ENCODE measurements at places on chromosomes 11 and 22. TPM values are rescaled to one million over a fixed set of nuclear protein-coding genes. Genes with fewer than 3 reads are reported as not detected.
A peak's percentile ranks its signal among the peaks of the same experiment; 100 is the strongest.

Gene OR4C46
- total RNA-seq = not detected

Gene PGR
- total RNA-seq = not detected

Gene MYH9
- 258 TPM for total RNA-seq

- no peak for DNase-seq
Observed at GRCh38 chr11:79471071-79471844, 30.4 kb upstream of the TENM4 start.

DNA sequence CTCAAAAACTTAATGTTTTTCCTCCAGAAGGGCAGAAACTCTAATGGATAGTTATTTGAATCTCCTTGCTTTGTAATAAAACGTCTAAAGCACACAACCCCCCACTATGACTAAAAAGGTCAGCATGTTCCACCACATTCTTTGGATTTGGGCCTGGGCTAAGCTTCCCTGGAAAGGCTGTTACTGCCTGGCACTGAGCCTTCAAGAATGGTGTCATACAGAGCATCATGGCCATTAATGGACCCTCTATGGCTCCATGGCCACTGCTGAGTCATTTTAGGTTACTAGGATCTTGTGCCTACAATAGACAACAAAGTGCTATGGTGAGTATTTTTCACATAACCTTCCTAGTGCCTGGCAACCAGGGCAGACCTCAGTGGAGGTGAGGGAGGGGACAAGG, 242.6 kb upstream of the FAT3 start:
- DNase-seq = peak; percentile 57

DNA sequence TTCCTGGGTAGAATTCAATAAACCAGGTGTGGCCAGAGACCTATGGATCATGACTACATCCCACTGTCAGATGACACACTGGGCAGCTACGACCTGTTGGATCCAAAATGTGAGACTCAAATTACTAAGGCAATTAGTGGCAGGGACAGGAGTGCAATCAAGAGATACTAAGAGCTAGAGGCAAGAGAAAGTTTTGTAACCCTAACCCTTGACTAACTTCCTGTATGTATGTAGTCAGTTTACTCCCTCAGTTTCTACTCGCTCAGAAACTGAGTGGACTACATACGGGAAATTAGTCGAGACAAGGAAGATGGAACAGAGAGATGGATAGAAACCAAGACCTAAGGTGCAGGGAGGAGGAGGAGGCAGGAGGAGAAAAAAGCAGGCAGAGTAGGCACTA, 2.7 kb downstream of the CYB5R2 start:
- no peak for DNase-seq

Gene OR52I1
- total RNA-seq = not detected

GRCh38 chr22:17566776-17567175, 3.5 kb downstream of the SLC25A18 start:
- no peak for DNase-seq

- DNase-seq = peak; percentile 67
Observed at GRCh38 chr11:12674936-12675696, 895 bp downstream of the TEAD1 start.

GRCh38 chr11:78262691-78263090, 74.0 kb downstream of the USP35 start:
- no peak for DNase-seq

DNA sequence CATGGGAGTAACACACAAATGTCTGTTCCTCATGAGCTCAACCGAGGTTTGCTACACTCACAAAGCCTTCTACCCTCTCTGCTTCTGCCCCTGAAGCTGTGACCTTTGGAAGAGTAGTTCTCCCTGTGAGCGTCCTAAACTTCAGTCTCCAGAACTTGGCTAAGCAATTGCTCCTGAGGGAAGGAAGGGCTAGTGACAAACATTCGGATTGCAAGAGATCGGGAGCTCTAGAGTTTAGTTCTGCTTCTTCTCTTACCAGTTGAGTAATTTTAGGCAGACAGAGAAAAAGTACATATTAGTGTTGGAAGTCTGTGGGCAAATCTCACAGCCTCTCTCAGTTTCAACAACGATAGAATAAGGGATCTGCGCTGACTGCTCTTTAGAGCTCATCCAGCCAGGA, 27.3 kb upstream of the ELF5 start:
- DNase-seq = no peak

- DNase-seq = no peak
Observed at GRCh38 chr22:18999008-18999407, 62.9 kb upstream of the PRODH start.

DNA sequence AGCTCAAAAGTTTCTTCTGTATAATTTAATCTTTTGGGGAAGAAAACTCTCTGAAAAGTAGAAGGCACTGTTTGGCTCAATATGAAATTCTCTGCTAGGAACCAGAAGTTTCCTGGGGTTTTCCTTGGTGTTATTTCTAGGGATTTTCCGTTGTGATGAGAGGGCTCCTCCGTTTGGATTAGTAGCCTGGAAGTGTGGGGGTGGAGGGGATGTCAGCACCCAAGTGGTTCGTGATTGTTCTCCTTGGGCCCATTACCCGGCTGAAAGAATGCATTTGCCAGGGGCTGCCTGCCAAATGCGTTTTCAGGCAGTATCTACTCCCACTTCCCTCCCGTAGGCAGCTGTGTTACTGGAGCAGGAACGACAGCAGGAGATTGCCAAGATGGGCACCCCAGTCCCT, 4.3 kb downstream of the SF3B2 start:
- DNase-seq = no peak

Gene TUBA8
- total RNA-seq = 0.13 TPM

GRCh38 chr11:21415606-21416005, 746.2 kb downstream of the NELL1 start:
- no peak for DNase-seq

DNA sequence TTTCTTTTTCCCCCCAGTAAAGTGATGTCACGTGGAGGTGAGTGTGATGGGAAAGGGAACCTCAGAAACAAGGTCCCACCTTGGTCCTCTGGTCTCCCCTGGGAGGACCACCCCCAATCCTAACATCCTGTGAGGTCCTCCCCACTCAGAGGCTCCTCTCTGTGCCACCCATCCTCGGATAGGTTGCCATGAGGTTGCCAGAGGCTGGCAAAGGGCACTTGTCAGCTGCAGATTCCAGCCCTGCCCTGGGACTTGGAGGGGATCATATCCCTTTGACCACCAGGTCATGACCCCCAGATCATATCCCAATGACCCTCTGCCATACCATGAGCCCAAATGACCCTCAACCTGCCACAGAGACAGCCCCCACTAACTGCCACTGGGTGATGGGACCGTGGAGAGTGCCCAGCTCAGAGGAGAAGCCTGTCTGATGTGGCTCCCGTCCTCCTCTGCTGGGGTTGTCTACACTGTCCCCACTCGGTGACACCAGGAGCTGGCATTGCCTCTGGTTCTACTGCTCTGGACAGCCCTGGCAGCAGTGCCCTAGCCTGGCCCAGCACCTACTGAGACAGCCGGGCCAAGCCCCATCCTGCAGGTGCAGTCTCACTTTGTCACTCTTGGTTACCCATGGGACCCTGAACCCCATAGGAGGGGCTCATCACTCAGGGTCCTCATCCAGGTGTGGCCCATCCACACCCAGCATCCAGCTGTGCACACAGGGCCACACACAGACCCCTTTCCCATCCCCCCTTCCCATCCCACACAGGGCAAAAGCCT, 90.2 kb upstream of the KCNQ1OT1 start:
- DNase-seq = no peak

DNA sequence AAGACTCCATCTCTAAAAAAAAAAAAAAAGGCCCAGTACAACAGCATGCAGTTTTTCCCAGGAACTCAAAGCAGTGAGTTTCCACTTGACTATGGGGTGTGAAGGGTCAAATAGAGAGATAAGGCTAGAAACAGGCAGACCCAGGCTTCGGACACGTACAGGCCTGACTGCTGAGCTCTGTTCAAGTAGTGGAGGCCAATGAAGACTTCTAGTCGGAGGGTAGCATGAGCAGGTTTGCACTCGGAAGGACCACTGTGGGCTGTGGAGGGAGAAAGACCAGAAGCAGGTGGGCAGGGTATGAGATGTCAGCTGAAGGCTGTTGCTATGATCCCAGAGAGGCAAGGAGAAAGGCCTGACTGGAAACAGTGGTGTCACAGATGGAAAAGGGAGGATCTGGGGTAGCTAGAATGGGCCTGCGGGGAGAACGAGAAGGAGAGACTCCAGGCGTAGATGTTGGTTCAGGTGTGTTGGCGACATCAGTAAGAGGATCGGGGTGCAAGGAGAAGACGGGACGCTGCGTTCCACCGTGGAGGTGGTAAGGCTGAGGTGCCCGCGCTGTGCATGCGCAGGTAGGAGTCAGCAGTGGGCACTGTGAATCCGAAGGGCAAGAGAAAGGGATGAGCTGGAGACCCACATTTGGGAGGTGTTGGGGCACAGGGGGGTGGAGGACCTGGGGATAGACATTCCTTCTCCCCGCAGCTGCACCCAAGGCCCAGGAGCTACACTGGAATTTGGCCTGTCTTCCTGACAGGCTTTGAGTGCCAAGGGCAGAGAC, 49.4 kb upstream of the RAB1B start:
- no peak for DNase-seq

GRCh38 chr22:28358312-28358711, 321.3 kb downstream of the TTC28 start:
- DNase-seq = no peak

DNA sequence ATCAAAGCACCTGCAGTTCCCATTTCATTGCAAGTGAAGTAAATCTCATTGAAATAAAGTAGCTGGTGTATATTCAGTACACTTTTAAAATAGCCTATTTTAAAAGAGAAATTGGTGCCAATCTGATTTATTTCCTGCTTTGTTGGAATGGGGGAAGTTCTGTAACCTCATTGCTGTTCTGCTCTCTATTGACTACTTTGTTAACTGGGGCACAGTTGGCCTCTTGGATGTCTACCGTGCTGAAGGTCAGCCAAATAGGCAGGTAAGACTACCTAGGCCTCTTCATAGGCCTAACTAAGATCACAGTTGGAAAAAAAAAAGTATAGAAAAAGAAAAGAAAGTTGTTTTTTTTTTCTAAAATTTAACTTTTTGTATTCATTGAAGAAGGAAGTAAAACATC, 9.2 kb downstream of the CTNND1 start:
- DNase-seq = no peak

Gene PRRG4
- 4.3 TPM for total RNA-seq

DNA sequence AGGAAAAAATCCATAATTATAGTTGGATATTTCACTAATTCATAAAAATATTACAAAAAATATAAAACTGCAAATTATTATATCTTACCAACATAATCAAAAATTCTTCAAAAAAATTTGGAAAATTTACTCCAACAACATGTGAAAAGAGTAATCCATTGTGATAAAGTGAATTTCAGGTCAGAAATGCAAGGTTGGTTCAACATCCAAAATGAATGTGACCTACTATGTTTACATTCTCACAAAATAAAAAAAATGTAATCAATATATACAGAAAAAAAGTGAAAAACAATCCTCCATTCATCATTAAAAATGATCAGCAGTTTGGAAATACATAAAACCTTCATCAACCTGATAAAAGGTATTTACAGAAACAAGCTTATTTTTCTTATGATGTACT, 1252.2 kb downstream of the JRKL start:
- no peak for DNase-seq

DNA sequence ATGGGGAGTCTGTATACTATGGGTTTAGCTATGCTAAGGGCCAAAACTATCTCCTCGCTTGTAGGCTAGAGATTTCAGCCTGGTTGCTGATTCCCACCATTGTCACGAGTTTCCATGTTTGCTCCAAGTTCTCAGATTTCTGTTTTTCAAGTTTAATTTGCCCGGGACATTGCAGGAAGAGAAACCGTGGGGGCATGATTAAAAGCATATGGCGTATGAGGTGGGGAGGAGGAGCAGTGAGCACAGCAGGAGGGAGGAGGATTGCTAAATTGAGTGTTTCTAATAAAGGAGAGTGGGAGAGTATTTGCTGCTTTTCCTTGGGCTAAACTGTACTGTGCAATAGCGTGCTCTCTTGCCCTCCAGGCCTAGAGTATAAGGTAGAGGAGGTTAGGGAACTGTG, 558.4 kb downstream of the METTL15 start:
- DNase-seq = no peak

DNA sequence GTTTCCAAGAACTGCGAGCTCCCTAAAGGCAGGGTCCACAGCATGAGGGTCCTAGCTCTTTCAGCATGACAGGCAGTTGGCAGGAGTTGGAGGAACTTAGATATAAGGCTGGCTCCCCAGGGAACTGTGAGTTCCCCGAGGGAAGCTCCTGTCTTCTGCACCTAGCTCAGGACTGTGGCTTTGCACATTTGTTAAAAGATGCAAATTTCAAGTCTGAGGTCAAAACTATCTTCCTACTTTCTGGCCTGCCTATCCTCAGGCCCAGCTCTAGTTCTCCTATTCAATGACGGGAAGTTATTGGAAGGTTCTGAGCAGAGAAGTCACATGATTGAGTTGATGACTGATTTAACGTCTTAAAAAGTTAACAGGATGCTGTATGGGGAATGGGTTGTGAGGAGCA, 11.7 kb upstream of the UCP3 start:
- DNase-seq = no peak

- no peak for DNase-seq
Observed at GRCh38 chr22:29827091-29827490, 11.0 kb downstream of the ASCC2 start.

GRCh38 chr22:29275819-29276565, 7.9 kb downstream of the EWSR1 start:
- DNase-seq = peak; percentile 35

DNA sequence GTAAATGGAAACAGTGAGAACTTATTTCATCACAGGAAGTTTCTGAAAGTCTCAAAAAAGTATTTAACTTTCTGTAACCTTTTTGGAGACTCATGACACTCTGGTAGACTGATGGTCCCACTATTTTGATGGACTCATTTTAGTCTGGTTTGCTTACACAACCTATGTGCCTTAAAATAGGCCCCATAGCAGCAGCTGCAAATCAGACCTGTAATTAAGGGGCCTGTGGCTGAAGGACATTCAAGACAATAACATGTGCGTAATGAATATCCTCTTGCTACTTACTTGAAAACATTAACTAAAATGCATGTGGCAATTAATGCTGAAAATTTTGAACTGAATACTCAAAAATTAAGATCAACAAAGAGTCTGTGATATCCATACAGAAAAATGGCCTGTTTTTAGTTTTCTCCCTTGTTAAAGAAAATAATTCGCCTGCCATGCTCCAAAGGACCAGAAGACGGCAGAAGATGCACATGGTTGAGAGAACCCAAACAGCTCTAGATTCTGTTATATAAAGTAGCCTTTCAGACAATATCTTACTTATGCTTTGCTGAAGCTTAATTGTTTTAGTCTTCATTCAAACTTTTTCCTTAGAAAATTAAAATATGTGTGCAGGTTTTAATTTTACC, 568.5 kb downstream of the KCNA4 start:
- DNase-seq = peak; percentile 42

Gene GNAZ
- 6.0 TPM for total RNA-seq

Gene NDUFV1
- 384 TPM for total RNA-seq

Measured in HT-29 (cell line).